DMS 273 treated with DMSO at 0.1 percent for 48 hours (cell line): ENCODE measurements at places on chromosomes 7 and 10.

DNA sequence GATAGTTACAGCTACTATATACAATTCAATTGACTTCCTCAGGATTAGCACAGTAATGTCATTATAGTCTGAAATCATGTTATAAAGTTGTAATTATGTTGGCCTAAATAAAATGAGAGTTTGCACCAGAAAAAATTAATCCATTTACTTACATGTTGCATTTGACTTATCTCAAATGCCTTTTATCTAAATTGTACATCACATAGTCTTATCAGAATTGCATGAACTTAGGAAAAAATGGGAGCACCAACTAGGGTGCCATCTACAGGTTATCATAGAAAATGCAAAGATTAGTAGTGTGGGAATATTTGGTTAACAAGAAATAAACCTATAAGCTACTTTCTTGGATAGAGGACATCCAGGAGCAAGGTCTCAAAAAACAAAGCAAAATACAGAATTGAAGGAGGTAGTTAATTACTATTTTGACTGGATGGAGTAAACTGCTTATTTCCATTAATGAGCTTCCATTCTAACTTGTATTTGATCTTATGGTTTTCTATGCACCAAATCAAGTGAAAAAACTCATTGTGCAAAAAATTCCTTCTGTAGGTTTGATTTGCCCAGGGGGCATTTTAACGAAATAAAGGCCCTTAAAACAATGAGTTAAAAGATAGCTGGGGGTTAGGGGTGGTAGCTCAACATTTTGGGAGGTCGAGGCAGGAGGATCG, 60.0 kb upstream of the ORC5 start:
- DNase-seq = peak; percentile 41

DNA sequence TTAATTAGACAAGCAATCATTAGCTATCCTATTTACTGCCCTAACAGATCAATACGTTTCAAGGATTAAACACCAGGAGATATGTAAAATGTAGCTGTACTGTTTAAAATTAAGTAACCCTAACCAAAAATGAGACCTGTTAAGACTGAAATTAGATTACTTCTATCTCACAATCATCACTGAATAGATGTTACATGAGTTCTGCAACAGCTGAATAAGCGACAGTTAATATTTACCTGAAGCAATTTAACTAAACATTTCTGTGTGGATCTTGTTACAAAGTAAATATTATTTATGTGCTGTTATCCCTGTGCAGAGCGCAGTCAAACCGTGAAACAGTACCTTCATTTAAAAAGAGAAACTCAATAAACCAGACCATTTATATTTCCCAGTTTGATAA, 122.5 kb downstream of the RELN start:
- DNase-seq = no peak

DNA sequence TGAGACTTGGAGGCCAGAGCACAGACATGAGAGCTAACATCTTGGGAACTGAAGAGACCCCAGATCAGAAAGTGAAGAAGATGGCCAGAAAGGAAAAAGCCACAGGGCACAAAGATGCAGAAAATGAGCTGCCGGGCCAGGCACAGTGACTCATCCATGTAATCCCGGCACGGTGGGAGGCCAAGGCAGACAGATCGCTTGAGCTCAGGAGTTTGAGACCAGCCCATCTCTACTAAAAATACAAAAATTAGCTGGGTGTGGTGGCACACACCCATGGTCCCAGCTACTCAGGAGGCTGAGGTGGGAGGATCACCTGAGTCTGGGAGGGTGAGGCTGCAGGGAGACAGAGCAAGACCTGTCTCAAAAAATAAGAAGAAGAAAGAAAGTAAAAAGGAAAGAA, 81.4 kb upstream of the MGMT start:
- no peak for DNase-seq

DNA sequence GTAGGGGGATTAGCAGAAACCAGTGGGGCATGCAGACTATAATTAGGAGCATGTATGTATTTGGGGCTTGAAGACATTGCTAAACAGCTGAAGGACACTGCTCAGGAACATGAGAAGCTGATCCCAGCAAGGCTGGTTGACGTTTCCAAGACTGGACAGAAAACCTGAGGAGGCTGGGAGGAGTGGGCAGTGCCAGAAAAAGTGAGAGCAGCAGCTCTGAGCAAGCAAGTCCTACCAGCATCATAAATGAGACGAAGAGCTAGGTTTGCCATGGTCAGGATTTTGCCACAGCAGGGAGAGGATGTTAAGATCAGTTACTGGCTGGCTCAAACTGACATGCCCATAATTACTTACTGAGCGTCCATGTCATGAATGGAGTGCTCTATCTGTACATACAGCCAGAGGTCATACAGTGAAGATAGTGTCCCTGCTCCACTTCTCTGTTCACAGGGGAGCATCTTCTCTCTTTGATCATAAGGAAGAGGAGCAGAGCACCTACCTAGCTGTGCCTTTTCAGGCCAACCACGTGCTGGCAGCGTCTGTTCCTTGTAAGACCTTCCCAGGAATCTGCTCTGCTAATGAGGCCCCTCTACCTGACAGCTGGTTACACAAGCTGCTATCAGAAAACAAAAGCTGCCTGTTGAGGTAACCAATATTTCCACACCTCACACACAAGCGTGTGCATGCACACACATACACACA, 44.7 kb downstream of the PDE1C start:
- peak; percentile 47 for DNase-seq

GRCh38 chr7:45457591-45457990, 116.6 kb upstream of the ADCY1 start:
- DNase-seq = peak; percentile 56
